ENCODE measurements at places on chromosomes 16 and 17.

- peak; percentile 55 for DNase-seq
Observed at GRCh38 chr16:79600638-79601091, at the start of gene MAF. MAF (minus strand) TSS chr16:79600737; CDS start chr16:79599902, 835 bp downstream.

DNA sequence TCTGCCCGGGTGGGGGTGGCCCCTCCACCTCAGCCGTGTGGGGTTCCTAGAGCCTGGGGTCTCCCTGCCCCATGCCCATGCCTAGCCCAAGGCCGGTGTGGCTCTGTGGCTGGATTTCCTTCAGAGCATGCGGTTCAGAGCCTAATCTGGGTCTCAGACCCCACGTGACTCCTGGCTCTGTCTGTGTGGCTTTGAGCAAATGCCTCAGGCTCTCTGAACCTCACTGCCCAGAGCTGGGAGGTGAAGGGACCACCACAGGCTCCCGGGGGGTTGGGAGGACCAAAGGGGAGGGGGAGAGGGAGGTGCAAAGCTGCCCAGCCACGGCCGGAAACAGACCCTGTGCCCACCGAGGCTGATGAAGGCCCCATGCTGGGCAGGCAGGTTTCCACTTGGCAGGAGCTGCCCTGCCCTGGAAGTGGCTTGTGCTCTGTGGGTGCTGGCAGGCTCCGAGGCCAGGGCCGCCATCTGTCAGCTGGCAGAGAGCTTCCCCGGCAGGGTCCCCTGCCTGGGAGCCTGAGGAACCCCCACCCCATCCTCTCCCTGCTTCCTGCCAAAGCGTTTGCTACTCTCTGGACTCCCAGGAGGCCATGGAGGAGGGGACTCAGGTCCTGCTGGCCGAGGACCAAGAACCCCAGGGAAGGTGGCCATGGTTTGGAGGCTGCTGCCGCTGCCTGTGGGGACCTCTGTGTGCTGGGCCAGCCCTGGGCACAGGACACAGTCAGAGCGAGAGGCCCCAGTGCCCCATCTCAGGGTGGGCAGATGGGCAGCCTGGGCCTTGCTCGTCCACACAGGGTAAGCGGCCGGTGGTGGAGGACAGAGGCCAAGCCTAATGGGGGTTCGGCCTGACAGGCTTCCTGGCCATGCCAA is 4.0 kb downstream of the CDH15 start:
- peak; percentile 71 for DNase-seq

- DNase-seq, result no peak
Observed at GRCh38 chr17:58325289-58325726, 3.3 kb downstream of the TSPOAP1 start.

GRCh38 chr16:50311134-50311528 is 44.8 kb downstream of the ADCY7 start:
- no peak for DNase-seq

GRCh38 chr17:78272181-78272913 is 40.9 kb downstream of the TMEM235 start:
- DNase-seq, result no peak

DNA sequence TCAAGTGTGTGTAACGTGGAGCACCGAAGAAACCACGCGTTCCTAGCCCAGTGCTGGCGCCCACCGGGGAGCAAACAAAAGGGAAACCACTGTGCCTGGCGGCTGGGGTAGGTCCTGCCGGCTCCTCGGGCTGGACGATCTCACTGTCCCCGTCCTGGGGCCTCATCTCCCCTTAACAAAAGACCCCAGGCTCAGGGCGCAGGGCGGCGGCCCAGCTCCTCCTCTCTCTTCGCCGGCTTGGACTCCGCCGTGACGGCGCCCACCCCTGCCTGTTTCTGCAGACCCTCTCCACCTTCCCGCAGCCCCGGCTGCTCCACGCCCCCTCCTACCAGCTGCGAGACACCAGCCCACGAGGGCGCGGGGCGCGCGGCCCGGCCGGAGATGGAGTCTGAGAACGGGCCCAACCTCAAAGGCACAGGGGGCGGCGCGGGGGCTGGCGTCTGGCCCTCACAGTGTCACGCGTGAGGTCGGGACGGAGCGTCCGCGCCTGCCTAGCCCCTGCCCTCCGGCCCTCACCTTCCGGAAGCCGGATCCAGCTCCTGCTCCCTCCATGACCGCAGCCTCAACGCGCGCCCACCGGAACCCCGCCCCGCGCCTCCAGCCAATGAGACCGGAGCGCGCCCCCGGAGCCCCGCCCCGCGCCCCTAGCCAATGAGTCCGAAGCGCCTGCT is at the start of gene CENPX:
Gene CENPX, minus strand, starts transcription at position 569 of the 671 bp plus-strand sequence. Its CDS starts 17 bp downstream, at position 552.
- DNase-seq, result no peak

DNA sequence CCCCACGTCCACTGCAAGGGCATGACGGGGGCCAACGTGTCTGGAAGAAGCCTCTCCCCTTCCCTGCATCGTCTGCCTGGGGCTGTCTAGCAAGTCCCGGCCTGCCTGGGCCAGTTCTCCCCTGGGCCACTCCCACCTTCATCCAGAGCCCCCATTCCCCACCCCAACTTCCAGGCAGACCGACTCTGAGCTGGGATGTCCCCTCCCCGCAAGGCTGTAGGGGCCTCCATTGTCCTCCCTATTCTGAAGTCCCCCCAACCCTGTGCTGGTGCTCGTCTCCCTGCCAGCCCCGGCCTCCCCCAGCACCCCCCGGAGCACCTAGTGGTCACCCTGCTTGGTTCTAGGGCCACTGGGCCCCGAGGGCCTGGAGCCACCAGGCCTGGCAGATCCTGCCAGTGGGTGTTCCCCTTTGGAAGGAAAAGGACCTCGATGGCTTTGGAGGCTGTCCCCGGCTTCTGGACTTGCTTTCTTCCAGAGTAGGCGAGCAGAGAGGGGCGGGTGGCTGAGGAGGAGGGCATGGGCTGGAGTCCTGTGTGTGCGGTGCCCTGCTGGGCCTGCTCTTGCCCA is 4.8 kb downstream of the GLIS2 start:
- no peak for DNase-seq

- DNase-seq, result no peak
Observed at GRCh38 chr17:31743797-31744196, 115.2 kb downstream of the COPRS start.

DNA sequence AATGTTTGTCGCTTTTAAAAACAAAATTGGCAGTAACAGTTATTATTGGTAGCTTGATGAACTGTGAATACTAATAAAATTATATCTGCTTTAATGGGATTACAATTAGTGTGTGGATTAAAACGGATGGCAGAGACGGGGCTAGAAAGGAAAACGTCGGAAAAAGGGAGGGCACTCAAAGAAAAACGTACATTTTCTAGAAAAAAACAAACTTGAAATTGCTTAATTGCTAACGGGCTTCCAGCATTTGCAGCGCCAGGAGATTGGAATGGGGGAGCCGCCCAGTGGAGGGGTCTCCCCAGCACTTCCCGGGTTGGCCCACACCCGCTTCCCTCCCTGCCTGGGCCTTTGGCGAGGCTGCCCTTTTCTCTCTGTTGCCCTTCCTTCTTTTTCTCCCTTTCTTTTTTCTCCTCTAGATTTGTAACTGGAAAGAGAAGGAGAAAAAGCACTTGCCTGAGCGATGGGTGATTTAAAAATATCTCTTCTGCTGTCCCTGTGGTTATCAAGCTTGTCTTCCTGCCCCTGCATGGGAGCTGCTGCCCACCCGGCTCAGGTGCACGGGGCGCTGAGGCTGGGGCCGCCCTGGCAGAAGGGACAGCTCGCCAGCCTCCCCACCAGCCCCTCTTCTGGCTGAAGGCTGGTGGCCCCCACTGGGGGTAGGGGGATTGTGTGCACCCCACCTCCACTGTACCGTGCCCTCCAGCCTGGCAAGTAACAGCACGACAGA is 5.9 kb downstream of the BAHCC1 start:
- no peak for DNase-seq

GRCh38 chr17:70071127-70071526 is 3.9 kb upstream of the KCNJ16 start:
- DNase-seq, result no peak

- no peak for DNase-seq
Observed at GRCh38 chr17:64016231-64016784, 4.1 kb downstream of the ICAM2 start.

GRCh38 chr17:7476494-7476893 is 2.9 kb downstream of the ZBTB4 start:
- no peak for DNase-seq

GRCh38 chr17:50638966-50639713 is 4.5 kb downstream of the ABCC3 start:
- peak; percentile 66 for DNase-seq

DNA sequence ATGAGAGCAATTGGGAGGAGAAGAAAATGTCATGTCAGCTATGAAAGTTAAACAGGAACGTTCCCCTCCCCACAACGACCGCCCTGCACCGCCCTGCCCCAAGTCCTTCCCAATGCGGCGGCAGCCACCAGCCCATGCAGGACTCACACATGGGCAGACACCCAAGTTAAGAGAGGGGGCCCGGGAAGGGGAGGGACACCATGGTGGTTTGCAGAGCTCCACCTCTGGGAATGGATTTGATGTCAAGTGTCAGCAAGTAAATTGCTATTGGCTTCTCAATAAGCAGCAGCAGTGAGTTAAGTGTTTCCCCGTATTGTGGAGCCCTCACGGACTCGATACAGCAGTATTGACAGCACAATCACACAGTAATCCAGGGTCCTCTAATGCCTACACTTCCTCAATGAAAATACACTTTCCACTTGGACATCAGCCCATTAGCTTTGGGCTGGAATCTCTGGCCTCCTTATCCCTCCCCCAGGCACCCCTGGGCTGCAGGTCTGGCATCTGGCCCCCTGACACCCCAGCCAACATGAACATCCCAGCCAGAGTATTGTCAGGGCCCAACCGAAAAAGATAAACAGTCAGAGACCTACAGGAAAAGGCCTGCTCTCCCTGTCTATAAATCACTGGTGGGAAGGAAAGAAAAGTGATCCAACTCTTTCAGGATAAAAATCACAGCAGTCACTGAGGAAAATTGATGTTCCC is 22.6 kb downstream of the ZFHX3 start:
- peak; percentile 17 for DNase-seq

DNA sequence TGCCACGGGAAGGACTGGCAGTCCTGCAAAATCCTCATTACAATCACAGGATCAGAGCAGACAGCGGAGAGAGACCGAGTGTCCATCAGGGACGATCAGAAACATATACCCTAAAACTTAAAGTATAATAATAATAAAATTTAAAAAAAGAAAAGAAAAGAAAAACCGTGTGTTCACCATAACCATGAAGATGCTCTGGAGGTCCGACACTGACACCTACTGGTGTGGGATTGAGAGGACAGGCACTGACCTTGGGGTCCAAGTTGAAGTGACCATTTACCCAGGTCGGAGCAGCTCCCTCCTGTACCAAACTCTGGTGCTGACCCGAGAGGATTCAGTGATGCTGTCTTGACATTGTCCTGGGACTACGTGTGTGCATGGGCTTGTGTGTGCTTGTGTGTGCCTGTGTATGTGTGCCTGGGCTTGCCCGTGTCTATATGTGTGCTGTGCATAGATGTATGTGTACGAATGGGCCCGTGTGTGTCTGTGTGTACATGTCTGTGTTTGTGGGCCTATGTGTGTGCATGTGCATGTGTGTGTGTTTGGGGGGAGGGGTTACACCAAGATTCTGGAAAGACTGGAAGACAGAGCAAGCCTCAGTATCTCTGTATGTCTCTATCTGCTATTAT is 10.0 kb upstream of the CD300LD start:
- peak; percentile 15 for DNase-seq

- DNase-seq, result no peak
Observed at GRCh38 chr17:4548721-4549531, 6.3 kb downstream of the MYBBP1A start.

- no peak for DNase-seq
Observed at GRCh38 chr16:1532771-1533170, 695 bp upstream of the TMEM204 start.

DNA sequence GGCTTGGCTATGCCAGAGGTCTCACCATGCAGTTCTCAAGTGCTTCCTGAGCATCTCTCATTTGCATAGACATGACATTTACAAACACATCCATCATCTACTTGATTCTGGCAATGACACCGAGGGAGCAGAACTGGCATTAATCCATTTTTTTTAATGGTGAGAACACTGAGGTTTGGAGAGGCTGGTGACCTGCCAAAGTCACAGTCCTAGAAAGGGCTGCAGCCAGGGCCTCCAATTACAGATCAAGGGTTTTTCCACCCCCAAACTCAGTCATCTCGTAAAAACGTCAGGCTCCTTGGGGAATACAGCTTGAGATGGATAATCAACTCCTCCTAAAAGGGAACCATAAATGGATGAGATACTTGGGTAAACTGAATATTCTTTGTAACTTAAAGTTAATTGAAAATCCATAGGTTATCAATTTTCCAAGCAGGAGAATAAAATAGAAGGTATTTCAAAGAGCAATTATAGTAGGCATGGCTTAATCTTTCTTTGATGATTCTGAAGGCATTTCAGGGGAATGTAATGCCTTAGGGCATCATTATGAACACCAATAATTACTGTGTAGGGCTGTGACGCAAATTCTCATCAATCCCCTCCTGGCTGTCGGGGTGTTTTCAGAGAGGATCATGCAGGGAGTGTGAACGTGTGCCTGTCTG is 9.4 kb upstream of the MEOX1 start:
- peak; percentile 78 for DNase-seq

DNA sequence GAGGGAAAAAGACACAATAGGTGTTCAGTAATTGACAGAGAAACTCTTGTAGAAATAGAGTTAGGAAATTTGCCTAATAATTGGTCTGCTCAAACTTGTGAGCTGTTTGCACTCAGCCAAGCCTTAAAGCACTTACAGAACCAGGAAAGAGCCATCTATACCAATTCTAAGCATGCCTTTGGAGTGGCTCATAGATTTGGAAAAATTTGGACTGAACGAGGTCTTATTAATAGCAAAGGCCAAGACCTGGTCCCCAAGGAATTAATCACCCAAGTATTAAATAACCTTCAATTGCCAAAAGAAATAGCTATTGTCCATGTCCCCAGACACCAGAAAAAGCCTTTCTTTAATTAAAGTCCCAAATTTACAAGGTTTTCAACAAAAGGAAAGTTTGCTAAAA is 90.3 kb downstream of the EMP2 start:
- DNase-seq, result no peak

DNA sequence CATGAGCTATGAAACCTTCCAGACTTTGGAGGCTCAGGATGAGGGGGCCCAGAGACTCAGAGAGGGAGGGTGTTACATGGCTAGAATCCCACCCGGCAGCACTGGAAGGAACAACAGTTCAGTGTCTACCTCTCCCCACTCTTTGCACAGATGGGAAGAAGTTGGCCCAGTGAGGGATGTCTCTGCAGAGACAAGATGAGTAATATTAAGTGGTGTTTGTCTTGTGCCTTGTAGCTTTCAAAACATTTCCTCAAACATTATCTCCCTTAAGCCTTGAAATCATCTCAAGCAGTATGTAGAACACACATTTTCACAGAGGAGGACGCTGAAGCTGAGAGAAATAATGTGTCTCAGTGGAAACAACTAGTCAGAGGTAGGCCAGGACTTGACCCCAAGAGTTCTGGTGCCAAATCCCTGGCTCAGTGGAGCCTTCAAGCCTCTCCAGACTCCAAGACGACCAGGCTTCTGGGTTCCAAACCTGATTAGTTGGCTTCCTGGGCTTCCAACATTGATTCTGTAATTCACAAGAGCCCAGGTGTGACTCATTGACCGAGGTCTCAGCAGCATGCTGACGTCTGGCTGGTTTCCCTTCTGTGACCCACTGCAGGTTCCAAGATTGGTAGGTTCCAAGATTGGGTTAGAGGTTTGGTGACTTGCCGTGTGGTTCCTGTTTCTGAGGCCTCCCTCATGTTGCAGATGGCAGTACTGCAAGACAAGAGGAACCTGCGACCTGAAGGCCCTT is 7.4 kb downstream of the RNF112 start:
- DNase-seq, result no peak
